ENCODE measurements at places on chromosomes 13 and 19. TPM values are rescaled to one million over a fixed set of nuclear protein-coding genes. Genes with fewer than 3 reads are reported as not detected.

GRCh38 chr13:110399801-110400200, 92.7 kb downstream of the COL4A2 start:
- no peak for DNase-seq

SLC27A5 gene
- total RNA-seq: 6.3 TPM

- no peak for DNase-seq
These were observed 46.7 kb upstream of the IRS2 start for GRCh38 chr13:109833071-109833470.

PLK5 gene
- total RNA-seq: not detected

GRCh38 chr13:27353166-27353583, 71.2 kb upstream of the GTF3A start:
- no peak for DNase-seq

GRCh38 chr19:28065026-28065425, 1147.9 kb downstream of the UQCRFS1 start:
- no peak for DNase-seq

TNFSF9 gene
- 0.71 TPM for total RNA-seq

DNA sequence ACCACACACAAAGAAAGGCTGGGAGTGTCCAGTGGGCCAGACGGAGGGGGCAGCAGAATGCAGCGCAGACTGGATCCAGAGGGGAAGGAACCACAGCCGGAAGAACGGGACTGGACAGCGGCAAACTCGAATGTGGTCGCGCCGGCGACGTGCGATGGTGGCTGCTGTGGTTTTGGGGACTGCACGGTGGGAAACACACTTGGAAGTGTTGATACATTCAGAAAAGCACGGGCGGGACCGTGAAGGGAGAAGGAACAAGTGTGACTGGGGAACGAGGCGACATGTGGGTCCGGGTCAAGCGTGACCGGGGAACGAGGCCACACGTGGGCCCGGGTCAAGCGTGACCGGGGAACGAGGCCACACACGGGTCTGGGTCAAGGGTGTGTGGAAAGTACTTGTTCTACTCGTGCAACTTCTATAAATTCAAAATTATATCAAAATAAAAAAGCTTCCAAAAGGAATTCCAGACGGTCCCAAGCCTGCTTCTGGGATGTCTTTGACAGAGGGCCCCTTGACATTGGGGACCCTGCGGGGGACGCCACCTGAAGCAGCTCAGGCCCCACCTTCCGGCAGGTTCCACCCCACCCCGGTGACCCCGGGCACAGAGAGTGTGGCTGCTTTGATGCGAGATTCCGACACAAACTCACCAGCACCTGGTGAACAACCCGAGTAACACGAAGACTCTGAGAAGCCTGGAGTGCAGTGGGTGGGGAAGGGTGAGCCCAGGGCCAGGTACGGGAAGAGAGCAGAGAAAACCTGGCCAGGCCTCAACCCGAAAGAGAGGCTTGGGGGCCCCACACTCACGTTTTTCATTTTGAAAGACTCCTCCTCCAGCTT, 25.1 kb upstream of the C13orf46 start:
- peak; percentile 18 for DNase-seq

ZNF492 gene
- total RNA-seq: 0.29 TPM

GRCh38 chr13:101977475-101977874, 424.4 kb downstream of the FGF14 start:
- DNase-seq: peak; percentile 24

DNA sequence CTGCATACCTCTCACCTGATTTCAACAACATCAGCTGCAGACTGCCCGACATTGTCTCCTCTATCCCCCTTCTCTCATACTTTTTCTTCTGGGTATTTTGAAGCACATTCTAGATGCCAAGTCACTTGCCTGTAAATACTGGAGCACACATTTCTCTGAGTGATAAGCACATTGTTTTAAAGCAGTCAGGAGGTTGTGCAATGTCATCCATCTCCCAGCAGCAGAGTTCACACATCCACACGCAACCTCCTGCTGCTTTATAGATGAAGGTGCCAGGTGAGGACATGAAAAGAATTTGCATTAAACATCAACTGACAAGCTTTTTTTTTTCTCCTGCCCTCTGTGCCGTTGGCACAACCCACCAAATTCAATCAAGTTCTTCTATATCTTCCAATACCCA, 5.5 kb downstream of the UPK1A start:
- no peak for DNase-seq

DNA sequence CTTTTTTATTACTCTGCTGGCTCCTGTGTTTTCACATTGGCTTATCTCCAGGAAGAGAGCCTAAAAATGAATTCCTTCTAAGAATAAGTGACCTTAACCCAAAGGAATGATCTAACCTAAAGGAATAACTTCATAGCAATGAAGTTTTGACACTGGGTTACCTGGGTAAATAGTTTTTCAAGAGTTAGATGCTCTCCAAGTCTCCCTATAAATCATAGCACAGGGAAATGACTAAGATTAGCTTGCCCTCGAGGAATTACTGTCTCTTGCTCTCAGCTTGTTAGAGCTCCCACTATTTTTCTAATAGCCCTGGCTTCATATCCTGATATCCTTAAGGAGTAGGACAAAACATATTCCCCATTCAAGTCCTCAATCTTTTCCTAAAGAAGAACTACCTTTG, 66.3 kb downstream of the SPRY2 start:
- no peak for DNase-seq

DNA sequence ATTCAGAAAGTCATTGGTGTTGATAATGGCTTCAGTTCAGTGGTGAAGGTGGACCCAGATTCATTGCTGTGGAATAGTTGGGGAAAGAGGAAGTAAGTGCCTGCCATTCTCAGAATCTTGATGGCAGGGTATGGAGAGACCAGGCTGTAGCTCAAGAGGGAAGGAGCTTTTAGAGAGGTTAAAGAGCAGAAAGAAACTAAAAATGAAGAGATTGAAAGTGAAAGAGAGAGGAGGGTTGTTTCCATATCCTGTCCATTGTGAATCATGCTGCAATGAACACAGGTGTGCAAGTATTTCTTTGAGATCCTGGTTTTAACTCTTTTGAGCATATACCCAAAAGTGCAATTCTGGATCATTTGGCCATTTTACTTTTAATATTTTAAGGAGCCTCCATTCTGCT, 12.5 kb downstream of the GJB6 start:
- no peak for DNase-seq

S1PR4 gene
- 1.5 TPM for total RNA-seq

- DNase-seq: no peak
These were observed 36.5 kb upstream of the CLDN10 start for GRCh38 chr13:95516021-95516420.

WDR62 gene
- total RNA-seq: 4.4 TPM

DNA sequence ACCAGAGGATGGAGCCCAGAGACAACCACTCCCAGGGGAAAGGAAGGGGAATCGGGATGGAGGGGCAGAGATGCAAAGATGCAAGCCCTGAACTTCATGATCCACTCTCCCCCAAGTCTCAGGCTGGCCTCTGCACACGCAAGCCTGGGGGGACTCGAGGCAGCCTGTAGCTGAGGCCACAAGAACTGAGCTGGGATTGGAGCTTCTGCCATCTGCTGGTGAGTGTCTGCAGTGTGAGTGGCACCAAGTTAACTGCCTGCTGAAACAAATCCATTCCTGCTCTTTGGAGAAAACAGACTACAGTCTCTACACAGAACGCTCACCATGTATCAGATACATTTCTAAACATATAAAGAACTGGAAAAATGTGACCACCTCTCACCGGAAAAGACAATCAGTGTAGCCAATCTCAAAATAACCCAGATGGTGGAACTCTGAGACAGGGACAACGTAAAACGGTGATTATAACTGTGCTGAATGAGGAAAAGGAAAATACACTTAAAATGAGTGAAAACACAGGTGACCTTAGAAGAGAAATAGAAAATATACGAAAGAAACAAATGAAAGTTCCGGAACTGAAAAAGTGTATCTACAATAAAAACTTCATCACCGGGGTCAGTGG, 62.1 kb downstream of the KLF2 start:
- no peak for DNase-seq

ERICH6B gene
- total RNA-seq: not detected

ZNF726 gene
- 0.60 TPM for total RNA-seq

- DNase-seq: no peak
These were observed 8.3 kb upstream of the SHISA7 start for GRCh38 chr19:55451163-55451964.

OR10H1 gene
- not detected for total RNA-seq

BCL3 gene
- 65.0 TPM for total RNA-seq

DNA sequence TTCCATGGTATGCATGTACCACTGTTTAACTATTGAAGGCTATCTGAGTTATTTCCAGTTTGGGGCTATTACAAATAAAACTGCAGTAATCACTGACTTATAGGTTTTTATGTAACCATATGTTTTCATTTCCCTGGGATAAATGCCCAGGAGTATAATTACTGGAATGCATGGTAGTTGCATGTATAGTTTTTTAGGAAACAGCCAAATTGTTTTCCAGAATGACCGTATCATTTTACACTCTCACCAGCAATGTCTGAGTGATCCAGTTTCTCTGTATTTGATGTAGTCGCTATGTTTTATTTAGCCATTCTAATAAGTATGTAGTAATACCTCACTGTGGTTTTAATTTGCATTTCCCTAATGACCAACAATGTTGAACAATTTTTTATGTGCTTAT, 42.0 kb downstream of the CYSLTR2 start:
- no peak for DNase-seq

- no peak for DNase-seq
These were observed 17.6 kb upstream of the COG6 start for GRCh38 chr13:39637890-39638289.

GRCh38 chr13:78460176-78460575, 143.2 kb downstream of the POU4F1 start:
- DNase-seq: no peak

IGFLR1 gene
- 6.5 TPM for total RNA-seq

GRCh38 chr19:2769218-2769617, 13.9 kb downstream of the SGTA start:
- no peak for DNase-seq

DNA sequence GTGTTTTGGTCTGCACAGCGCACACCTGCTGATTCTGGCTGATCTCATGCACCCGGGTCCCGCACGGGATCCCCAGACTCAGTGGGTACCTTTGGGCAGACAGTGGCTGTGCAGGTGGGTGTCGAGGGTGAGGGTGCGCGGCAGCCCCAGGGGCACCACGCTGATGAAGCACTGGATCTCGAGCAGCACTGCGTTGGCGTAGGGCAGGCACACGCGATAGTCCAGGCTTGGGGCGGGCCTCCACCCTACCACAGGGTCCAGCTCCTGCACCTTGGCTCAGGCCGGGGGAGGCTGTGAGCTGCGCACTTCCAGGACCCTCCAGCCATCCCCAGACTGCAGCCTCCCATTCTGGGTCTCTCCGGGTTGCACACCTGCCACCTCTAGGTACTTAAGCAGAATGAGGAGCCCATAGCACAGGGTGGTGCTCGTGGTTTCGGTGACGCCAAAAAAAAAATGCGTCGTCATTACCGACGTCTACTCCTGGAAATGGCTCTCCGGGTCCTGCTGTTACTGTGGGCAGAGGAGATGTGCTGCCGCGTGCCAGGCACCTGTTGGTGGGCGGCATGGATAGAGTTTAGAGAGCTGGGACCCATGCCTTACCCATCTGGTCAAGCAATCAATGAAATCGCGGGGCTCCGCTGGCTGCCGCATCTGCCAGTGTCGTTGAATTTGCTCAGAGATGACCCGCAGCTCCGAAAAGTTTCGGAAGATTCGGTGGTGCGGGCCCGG, 10.5 kb downstream of the EGLN2 start:
- peak; percentile 41 for DNase-seq

DNA sequence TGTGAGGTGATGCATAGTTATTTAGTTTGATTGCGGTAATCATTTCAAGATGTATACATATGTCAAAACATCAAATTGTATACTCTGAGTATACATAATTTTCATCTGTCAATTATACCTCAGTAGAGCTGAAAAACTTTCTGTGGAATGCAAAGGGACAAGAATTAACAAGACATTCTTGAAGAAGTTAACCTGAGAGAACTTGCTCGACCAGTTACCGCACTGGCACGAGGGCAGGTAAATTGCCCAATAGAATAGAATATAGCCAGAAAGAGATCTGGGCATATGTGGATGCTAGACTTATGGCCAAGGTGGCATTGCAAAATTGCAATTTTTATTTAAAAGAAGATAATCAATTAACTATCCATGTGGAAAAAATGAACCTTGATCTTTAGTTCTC, 42.3 kb upstream of the GJB6 start:
- no peak for DNase-seq

MISP3 gene
- 5.7 TPM for total RNA-seq

GRCh38 chr13:50957620-50958019, 48.0 kb downstream of the RNASEH2B start:
- DNase-seq: no peak

DNA sequence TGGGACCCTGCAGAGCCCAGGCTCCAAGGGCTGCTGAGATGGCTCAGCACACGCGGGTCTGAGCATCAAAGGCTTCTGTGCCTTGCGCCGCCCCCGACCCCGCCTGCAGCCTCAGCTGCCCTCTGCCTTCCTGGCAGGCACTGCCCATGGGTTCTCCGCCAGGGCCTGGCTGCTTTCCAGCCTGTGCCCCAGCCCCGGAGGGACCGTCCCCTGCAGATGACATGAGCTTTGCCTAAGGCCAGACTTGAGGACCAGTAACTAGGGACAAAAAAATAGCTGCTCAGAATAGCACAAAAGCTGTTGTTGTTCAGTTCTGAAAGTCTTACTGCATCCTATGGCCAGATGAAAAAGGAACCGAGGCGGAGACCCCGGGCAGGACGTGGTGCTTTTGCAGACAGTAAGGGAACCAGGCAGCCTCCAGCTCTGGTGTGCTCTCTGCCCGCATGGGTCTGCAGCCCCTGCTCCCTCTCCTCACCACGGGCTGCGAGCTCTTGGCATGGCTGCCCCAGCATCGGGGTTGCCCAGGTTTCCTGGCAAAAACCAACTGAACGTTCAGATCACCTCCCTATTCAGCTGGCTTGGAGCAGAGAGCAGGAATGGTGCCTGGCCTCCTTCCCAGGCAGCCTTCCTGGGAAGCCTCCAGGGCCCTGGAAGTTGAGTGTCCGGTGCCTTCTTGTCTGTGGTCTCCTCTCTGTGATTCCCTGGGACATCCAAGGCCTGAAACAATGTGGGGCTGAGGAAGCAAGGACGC, 12.5 kb upstream of the CFAP97D2 start:
- no peak for DNase-seq

DNA sequence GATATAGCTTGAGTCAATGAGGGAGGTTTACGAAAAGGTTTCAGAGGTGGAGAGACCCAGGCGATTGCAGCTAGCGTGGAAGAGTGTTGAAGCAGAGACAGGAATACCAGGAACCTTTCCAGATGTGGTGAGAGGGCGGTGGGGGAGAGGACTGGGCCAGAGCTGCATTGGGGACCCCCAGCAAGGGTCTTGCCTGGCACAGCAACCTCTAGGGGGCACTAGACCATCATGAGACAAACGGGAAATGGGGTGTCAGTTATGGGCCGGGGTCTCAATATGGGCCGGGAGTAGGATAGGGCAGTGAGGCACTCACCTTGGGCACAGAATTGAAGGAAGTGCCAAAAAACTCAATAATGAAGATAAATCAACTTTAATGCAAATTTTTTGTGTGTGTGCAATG, 2.1 kb upstream of the LRP3 start:
- no peak for DNase-seq
